ENCODE measurements at places on chromosomes 3 and 15. TPM values are rescaled to one million over a fixed set of nuclear protein-coding genes. Genes with fewer than 3 reads are reported as not detected.

- no peak for DNase-seq
Measured at GRCh38 chr3:11807686-11808085, 39.0 kb downstream of the TAMM41 start.

GRCh38 chr3:24060055-24060454, 115.0 kb downstream of the NR1D2 start:
- DNase-seq = no peak

DNA sequence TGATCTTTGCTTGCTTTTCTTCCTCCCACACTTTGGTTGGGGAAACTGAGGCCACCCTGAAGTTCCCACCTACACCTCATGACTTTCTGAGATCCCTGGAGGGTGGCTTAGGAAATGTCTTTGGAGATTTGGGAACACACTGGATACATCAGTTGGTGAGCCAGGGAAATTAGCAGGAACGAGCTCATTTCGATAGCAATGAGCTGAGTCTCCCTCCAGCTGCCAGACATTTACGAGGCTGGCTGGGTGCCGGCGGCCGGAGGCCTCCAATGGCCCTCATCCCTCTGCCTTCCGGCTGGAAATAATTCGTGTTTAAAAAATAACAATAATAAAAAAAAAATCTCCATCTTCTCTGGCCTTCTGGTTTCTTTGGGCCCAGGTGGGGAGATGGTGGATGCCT, 38.8 kb downstream of the SMAD6 start:
- no peak for DNase-seq

- DNase-seq = peak; percentile 76
Measured at GRCh38 chr3:184371570-184372018, 6.4 kb downstream of the THPO start.

- no peak for DNase-seq
Measured at GRCh38 chr15:57550640-57551039, 41.1 kb upstream of the MYZAP start.

DNA sequence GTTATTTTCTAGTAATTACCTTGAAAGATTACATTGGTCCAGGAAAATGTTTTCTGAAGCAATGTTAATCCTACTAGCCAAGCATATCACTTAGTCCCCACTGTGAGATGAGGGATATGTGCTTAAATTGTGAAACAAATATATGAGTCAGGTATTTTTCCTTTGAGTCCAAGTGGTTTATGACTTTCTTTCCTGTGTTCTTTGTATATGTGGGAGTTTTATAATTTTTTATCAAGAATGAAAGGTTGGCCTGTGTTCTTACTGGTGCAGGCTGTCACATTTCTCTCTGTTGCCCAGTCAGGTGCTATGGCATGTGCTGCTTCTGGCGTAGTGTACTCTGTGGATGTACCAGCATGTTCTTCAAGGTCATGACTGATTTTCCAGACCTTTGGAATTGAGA, 147.4 kb downstream of the CMSS1 start:
- no peak for DNase-seq

DNA sequence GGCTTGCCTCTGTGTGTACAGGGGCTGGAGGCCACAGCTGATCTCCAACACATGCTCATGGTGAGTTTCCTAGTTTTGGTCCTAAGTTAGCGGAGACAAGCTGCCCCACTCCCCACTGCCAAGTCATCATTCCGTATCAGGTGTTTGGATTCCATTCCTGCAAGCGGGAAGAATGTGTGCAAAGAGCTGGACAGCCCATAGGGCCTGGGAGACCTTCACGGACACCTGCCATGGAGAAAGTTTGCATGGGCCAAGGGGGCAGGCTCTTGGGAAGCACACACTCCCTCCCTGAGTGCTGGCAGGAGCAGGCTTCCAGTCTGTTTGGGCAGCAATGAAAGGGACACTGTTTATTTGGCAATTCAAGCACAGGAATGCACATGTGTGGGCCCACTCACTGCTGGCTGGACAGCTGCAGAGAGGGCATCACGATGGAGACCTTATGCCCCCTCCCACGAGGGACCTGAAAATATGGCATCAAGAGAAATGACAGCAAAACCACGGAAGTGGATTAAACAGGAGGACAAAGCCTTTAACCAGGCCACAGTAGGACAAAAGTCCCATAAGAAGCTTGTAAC, 149.7 kb downstream of the KLF13 start:
- DNase-seq = no peak

DNA sequence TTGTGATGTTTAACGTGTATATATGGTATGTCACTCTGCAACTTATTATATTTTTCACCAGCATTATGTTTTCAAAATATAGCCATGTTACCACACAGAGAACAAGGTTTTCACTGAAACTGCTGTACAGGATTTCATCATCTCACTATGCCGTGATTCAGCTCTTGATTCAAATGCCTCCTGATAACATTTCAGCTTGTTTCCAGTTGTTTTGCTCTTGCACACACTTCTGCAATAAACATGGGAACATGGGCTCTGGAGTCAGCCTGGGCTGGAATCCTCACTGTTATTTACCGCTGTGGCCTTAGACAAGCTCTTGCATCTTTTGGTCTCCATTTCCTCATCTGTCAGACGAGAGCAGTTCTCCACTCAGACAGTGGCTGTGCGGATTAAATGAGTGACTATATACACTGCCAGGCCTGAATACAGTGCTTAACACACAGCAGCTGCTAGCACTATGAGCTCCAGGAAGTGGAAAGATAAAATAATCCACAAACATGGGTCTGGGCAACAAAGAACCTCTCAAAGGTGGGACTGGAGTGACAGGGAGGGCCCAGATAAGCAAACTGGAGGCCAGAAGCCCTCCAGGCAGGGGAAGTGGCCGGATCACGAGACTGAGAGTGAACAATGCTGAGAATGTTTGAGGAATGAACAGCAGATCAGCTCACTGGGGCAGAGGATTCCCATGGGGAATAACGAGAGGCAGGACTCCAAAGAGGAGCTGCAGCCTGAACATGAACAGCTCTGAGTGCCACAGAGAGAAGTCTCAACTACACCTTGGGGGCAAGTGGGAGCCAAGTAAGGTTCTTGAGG, 17.7 kb downstream of the NTRK3 start:
- DNase-seq = no peak

DNA sequence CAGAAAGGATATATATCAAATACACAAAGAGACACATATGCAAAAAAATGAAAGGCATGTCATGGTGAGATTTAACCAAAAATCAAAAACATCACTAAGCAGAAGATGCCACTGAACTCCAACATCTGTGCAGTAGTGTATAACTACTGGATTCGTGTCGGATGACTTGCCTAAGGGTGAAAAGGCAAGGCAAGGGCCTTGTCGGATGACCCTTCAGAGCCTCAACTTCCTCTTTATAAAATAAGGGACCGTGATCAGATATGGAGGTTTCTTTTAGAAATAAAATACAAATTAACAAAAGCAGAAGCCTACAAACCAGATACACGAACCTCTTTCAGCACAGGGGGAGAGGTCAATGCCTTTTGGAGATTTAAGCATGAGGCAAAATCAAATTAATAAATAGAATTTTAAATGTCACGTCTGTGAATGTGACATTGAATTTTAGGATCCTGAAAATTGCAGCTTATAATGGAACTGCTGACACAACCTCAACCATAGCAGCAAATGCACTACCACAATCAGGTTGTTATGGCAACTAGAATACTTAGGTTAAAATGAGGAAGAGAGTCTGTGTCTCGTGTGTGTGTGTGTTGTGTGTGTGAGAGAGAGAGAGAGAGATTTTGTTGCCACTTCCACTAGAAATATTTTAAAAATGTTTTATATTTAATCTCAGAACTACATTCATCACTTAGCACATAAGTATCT, 8.3 kb upstream of the CHRM5 start:
- DNase-seq = no peak

DNA sequence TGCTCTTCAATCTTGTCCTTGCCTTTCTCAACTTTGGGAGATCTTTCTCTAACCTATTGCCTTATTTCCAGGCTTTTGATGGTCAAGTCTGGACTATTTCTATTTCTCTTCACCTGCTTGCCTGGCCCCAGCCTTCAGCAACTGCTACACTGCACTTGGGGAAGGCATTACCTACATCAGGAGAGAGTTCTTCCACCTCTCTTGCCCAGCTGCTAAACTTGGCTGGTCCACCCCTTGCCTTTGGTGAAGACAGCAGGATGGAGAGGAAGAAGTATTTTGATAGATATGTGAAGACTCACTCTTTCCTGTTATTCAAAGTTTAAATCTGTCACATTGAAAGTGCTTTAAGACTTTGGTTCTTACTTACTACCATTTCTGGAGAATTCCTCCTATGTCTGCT, 574.8 kb downstream of the ZPLD1 start:
- no peak for DNase-seq

DNA sequence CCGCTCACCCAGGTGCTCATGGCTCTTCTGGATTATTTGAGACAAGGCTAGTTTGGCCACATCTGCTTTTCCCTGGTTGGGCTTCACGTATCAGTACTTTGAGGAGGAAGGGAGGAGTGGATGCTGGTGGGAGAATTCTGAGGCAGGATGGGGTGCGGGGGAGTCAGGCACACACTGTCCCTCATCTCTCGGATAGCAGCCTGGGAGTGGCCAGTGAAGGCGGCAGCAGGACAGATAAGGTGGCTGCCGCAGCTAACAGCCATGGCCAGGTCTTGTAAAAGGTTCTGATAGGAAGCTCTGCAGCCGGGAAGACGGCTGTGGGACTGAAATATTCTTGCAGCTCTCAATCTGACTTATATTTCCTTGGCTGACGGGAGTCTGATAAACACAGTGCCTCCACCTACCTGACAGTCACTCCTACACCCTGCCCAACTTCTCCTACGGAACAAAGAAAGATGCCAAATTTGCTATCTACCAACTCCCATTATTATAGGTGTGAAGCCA, 87.3 kb downstream of the MESD start:
- DNase-seq = no peak

- peak; percentile 19 for DNase-seq
Measured at GRCh38 chr3:70882104-70882503, 569.7 kb upstream of the MDFIC2 start.

DNA sequence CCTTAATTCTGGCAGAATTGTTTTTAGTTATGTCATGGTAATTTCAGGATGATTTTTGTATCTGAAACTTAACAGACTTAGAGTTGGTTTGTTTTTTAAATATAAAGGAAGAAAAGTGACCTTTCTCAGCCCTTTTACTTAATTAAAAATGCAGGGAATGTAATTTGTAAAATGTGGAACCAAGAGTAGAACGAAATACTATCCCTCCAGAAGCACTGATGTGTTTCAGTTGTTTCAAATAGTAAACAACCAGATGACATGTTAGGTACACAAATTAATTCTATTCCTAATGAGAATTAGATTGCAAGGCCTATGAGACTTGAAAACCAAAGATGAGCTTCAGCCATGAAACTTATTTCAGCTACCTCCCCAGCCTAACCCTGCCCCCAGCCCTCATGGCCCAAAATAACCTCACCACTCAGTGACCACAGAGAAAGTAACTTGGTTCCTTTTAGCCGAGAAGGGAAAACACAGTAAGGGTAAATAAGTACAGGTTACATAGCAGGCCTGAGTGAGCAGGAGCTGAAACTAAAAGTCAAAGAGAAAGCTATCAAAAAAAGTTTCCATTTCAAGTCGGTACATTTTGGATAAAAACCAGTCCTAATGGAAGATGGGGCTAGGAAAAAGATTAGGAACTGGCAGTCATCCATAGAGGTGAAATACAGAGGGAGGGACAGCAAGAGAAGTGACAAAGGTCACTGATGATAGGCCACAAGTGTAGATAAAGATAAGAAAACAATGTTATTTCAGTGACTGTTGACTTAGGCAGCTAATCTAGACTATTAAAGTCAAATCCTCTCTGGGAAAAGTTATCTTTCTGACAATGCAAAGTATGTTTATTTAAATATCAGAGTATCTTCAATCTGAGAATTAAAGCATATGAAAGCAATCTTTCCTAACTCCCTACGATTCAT, 23.2 kb downstream of the SENP8 start:
- no peak for DNase-seq

GRCh38 chr15:58146749-58147148, 8.6 kb downstream of the AQP9 start:
- DNase-seq = no peak

GRCh38 chr15:42207674-42208579, at the start of gene VPS39:
VPS39 (minus strand) TSS chr15:42208304; CDS start chr15:42208153, 151 bp downstream.
- peak; percentile 79 for DNase-seq

DNA sequence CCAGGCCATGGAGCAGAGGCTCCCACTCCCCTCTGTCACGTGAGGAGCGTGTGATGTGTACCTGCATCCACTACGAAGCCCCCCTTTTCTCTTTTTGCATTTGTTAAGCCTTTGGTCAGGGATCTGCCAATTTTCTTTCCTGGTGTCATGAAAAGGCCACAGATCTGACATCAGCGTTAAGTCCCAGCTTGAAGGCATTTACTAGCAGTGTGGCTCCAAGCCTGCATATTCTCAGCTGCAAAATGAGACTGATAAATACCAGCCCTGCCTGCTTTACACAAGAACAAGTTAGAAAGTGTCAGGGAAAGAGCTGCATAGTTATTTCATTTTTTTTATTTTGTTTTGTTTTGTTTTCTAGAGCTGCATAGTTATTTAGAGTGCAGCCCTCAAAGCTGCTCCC, 2.3 kb upstream of the ANKRD63 start:
- no peak for DNase-seq

DNA sequence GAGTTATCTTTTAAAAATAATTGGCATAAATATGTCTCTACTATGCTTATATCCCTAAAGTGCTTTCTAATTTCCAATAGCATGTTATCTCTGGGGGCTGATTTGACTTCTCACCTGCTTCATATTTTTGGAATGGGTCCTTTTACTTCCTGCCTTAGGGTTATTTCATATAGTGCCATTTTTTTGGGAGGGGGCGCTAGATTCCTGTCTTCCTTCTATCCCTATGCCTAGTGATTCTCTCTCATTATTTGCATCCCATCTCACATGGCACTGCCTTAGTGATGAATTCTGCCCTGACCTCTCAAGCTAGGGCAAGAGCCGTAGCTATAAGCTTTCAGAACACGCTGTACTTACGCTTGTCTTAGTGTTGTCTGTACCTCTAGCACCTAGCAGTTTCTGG, 150.3 kb upstream of the SLITRK3 start:
- no peak for DNase-seq

DNA sequence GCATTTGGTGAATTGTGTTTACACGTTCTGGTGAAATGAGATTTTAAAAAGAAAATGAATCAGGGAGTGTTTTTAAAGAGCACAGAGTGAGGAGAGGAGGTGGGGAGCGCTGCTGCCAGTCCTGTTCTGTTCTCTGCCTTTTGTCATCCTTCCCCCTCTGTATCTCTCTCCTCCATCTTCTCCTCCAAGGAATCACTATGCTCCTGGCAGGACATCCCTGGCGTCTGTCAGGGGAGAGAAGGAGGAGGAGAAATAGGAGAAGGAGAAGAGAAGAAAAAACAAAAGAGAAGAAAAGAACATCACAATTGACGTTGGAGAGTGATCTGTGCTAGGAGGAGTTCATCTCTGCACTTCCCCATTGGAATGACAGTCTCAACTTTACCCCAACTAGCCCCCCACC, 627.6 kb upstream of the TBL1XR1 start:
- DNase-seq = no peak

The IL17RE gene
- 0.37 TPM for total RNA-seq

The NMNAT3 gene
- total RNA-seq = not detected

The MED12L gene
- total RNA-seq = not detected

The ARHGAP31 gene
- 8.8 TPM for total RNA-seq

The GPR27 gene
- not detected for total RNA-seq

The ZDHHC23 gene
- 0.45 TPM for total RNA-seq

The CYFIP1 gene
- total RNA-seq = 110 TPM

The SAMD7 gene
- total RNA-seq = not detected

The EDEM1 gene
- total RNA-seq = 18.5 TPM

Measured in SJSA1 (cell line).